ENCODE measurements at places on chromosomes 2 and 18.

DNA sequence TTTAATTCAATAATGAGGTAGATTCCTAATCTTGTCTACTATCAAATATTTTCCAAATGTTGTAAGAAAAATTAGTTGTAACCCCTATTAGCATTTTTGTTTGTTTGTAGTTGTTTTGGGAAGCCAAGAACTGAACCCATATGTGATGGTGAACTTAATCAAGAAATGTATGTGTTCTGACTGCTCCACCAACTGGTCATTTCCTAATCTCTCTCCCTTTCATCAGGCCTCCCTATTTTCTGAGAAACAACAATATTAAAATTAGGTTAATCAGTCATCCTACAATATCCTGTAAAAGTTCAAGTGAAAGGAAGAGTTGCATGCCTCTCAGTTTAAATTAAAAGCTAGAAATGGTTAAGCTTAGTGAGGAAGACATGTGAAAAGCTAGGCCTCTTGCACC is 504.0 kb downstream of the EPHA4 start:
- no peak for DNase-seq

GRCh38 chr2:181289698-181290097 is 167.5 kb upstream of the ITGA4 start:
- DNase-seq = no peak

DNA sequence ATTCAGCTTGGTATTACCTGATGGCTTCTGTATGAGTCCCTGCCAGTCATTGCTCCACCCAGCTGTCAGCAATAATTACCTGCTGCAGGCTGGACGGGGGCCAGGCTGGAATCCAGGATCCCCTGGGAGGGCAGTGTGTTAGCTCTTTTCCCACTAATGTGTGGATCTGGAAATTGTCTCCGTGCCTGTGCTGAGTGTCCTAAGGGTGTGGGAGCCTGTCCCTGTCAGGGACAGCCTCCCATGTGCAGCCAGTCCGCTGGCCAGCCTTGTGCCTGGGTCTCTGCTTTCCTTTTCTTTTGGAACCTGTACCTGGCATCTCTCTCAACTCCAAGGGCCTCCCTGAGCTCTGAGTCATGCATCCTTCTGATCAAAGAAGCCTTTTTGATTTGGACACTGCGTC is 107.2 kb upstream of the SPRED2 start:
- no peak for DNase-seq

DNA sequence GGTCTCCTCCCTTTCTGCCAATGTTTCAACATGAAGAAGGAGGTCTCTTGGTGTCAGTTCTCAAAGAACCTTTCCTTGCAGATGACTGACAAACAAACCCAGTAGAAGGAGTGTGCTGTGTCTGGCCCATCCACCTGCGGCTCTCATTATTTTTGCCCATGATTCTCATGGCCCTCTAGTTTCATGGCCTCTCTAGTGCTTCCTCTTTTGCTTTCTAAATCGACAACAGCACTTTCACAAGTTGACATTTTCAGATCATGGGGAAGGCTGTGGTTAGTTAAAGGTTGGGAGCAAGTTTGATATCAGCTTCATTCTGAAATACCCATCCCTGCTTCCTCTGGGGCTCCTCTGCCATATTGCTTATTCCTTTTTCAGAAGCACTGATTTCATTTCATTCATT is 805.2 kb downstream of the SLC4A3 start:
- no peak for DNase-seq

DNA sequence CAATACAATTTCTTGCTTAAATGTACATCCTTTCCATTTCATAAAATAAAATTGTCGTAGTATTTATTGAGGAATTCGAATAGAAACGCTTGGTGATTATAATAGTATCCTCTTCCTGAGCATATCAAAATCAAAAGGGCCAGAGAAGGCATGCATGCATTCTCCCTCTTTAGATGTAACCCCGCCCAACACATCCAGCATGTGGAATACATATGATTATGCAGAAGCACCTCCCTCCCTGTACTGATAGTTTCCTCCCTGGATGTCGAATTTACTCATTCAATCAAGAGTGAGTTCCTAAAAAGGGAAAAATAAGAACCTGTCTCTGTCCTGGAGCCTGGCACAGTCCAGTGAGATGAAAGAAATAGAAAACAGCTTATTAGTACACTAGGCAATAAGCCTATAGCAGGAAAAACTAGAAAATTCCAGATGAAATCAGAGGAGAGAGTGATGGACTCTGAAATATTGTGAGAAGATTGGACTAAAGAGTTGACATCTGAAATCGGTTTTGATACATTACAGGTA is 262.9 kb downstream of the RDH14 start:
- no peak for DNase-seq

DNA sequence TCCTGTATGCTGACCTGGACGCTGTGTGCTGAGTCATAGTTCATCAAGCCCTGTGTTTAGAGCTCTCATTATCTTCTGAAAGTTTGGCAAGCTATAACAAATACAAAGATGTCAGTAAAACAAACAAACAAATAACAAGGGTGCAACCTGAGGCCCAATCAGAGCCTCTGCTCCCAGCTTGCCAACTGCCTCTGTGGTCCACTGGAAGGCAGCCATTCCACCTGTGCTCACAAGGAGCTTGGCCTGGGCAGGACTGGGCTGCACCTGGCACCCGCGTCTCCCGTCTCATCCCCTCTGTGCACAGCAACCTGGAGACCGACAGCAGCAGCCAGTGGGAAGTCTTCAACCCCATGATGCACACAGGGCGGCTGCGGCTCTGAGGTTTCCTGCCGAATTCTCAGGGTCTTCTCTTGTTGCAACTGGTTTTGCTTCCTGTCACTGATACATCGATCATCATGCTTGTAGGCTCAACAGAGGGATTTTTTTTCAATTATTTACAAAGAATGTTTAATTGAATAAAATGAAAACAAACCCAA is 97.8 kb downstream of the TMEM18 start:
- no peak for DNase-seq

DNA sequence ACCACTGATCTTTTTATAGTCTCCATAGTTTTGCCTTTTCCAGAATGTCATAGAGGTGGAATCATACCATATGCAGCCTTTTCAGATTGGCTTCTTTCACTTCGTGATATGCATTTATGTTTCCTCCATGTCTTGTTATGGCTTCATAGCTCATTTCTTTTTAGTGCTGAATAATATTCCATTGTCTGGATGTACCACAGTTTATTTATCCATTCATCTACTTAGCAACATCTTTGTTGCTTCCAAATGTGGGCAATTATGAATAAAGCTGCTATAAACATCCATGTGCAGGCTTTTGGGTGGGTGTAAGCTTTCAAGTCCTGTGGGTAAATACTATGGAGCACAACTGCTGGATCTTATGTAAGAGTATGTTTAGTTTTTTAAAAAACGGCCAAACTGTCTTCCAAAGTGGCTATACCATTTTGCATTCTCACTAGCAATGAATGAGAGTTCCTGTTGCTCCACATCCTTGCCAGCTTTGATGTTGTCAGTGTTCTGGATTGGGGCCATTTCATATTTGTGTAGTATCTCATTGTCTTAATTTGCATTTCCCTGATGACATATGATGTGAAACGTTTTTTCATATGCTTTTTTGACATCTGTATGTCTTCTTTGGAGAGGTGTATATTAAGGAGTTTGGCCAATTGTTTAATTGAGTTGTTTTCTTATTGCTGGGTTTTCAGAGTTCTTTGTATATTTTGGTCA is 20.6 kb downstream of the STPG4 start:
- no peak for DNase-seq

DNA sequence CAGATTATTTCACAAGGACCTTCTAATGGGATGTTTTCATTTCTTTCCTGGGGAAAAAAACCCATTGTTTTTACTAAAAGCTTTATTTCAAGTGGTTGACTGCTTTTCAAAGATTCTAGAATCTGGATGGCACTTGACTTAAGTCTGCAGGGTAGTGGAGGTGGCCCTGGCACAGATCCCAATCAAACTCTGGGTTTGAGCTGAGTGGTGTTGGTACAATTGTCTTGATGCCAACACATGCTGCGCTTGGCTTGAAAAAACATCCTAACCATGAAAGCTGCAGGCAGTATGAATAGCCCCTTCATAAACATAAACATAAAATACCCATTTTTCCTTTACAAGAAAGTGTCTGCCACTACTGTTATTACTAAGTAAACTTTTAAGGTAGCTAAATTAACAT is 3.6 kb downstream of the PAPOLG start:
- no peak for DNase-seq

DNA sequence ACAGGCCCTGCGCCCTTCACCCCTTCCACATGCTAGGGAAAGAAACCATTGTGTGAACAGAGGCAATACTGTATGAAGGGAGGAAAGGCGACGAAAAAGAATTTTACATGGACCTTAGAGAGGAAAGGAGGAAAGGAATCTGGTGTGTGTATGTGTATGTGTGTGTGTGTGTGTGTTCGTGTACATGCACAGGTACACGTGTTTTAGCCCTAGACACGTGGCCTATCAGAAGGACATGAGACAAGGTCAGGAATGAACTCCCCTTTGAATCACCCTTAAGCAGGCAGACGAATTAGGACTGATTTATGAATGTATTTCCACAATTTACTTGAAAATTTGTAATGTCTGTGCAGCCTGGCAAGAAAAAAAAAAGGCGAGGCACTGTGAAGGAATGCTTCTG is 276.0 kb downstream of the ZNF516 start:
- DNase-seq = no peak

- no peak for DNase-seq
Observed at GRCh38 chr18:35971661-35972196, 750 bp upstream of the RMP24 start.

GRCh38 chr18:47800248-47800647 is 130.2 kb downstream of the SMAD2 start:
- DNase-seq = no peak

DNA sequence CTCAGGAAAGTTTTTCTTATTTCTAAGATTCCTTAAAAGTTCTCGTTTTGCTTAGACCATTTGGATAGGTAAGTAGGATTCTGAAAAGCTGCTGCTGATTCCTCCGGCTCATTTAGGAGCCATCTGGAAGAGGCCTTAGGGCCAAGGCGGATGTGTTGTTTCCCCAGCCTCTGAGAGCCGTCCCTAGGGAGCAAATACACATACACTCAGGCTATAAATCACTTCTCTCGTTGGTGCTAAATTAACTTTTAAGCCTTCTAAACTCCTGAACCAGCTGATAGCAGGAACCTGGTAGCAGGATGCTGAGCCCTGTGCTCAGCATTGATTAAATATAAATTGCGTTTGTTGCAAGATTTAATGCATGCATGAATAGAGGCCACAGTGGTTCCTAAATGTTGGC is 109.8 kb downstream of the ADCYAP1 start:
- no peak for DNase-seq

- no peak for DNase-seq
Observed at GRCh38 chr2:221465776-221466175, 106.3 kb downstream of the EPHA4 start.

GRCh38 chr2:122368576-122369243 is 613.3 kb downstream of the TSN start:
- DNase-seq = no peak

- no peak for DNase-seq
Observed at GRCh38 chr2:216292886-216293301, 79.4 kb downstream of the MARCHF4 start.

GRCh38 chr2:139067072-139067471 is 286.9 kb upstream of the NXPH2 start:
- DNase-seq = no peak

GRCh38 chr2:38866773-38867443 is 8.8 kb downstream of the DHX57 start:
- no peak for DNase-seq

DNA sequence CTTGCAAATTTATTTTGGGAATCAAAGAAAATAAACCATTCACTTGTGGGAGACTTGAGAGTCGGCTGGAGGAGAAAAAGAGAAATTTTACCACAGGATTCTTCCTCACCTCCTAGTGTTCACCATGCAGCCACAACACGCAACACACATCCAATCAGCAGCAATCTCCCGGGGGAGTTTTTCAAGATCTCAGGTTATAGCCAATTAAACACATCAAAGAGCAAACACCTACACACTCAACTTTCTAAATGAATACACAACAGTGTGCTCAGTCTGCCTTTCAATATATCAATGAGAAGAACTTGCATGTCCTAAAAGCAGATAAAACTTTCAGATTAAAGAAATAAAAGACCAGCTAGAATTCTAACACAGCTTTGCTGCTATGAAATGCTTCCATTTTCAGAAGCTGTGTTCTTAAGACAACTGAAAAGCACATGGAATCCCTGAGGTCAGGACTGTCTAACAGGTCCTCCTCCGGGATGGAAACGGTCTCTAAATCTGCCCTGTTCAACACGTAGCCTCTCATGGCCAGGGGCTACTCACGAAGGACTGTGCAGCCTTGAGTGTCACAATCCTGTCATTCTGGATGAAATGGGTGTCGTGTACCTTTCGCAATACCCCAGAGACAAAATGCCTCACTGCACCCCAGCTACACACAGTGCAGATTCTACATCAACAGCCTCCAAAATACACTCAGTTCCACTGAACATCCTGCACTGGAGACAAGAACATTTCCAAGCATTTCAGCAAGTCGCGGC is 84.2 kb downstream of the ZNF516 start:
- no peak for DNase-seq

DNA sequence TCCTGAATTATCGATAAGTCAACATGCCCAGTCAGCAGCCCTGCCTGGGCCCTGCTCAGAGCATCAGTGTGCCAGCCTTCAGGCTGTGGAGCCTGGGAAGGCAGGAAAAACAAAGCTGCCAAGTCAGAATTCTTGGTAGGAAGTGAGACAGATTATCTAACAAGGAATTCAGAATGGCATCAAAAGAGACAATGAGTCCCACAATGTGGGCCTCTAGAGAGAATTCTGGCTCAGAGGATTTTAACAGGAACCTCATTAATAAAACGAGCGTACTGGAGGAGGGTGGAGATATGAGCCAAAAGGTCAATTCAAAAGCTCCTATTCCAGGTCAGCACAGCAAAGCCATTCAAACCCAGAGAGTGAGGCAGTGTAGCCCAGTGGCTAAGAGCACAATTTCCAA is 327.6 kb upstream of the MMADHC start:
- no peak for DNase-seq

GRCh38 chr2:156334496-156335478 is 2.3 kb upstream of the NR4A2 start:
- DNase-seq = peak; percentile 69

DNA sequence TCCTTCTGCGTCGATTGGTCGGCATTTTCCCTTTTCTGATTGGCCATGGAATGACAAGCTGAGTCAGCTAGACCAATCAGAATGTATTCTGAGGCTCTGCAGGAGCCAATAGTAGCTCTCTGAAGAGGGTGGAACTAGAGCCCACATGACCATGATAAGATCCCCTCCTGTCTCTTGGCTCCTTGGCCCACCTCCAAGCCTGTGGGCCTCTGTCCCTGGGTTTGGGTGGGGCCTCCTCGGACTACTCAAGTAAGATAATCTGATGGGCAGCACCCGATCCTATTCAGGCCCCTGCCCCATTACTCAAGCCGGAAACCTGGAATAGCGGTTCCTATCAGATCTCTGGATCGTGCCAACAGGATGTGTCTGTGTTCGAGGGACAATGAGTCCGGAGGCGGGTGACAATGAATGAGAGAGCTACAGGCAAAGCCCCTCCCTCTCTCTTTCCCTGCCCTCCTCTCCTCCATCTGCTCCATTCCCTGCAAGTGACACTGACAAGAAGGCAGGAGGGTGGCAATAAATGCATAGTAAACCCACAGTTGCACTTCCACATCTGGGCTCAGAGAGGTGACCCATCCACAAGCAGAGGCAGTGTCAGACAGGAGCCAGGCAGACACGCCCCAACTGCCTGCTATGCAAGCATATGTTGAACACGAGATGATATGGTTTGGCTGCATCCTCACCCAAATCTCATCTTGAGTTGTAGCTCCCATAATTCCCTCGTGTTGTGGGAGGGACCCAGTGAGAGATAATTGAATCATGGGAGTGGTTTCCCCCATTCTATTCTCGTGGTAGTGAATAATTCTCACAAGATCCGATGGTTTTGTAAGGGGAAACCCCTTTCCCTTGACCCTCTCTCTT is 114.7 kb downstream of the TNS1 start:
- DNase-seq = no peak

GRCh38 chr2:116366212-116366611 is 1448.3 kb upstream of the DDX18 start:
- DNase-seq = no peak

All from activated T-helper 1 cell treated with Interleukin-2 at 50 U/mL for 16 hours (primary cell).